ENCODE measurements at places on chromosomes 3 and 15.

- no peak for DNase-seq
These were observed 209.0 kb downstream of the DOCK3 start for GRCh38 chr3:50883755-50884154.

DNA sequence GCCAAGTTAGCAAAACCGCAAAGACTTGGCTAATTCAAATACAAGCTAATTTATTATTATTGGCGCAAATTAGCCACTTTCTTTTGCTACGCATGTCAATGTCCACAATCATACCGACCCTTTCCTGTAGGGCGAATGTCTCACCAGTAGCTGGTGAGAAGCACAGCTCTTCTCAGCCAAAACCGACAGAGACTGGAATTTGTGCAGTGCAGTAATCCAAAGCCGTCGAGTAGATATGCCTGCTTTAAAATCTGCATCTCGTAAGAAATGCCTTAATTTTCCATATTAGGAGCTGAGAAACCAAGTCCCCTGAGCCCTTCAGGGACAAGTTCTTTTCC is 614 bp upstream of the MINDY2 start:
- peak; percentile 83 for DNase-seq

GRCh38 chr3:42306499-42306898 is 40.5 kb upstream of the CCK start:
- DNase-seq = no peak

- peak; percentile 34 for DNase-seq
These were observed 45.4 kb downstream of the SSR3 start for GRCh38 chr3:156509189-156510174.

DNA sequence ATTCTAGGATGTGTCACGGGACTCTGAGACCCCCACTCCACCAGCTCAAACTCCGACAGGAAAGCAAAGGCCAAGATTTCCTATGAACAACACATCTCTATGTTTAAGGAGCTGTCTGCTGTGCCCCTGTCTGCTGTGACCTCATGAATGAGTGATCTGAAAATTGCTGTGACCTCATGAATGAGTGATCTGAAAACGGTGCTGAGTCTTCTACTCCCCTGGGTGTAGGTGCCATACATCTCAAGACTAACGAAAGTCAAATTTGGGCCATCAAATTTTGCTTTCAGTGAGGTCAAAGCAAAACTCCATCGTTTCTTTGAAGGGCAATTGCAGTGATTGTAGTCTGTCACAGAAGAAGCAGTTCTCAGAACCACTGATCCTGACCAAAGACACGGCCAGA is 24.4 kb downstream of the IL5RA start:
- no peak for DNase-seq

DNA sequence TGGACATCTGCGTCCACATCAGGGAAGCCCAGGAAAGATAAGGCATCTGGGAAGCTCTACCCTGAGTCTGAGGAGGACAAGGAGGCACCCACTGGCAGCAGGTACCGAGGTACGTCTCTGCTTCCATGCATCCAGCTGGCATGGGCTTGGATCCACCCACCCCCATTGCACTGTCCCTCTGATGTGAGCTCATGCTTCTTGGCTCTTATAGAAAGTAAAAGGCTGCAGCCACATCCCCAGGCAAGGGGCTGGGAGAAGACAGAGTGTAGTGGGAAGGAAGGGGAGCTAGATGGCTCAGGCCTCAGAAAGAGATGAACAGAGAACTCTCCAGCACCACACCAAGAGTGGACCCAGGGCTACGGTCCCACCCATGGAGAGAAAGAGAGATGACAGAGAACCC is 18.2 kb downstream of the PTH1R start:
- DNase-seq = no peak

DNA sequence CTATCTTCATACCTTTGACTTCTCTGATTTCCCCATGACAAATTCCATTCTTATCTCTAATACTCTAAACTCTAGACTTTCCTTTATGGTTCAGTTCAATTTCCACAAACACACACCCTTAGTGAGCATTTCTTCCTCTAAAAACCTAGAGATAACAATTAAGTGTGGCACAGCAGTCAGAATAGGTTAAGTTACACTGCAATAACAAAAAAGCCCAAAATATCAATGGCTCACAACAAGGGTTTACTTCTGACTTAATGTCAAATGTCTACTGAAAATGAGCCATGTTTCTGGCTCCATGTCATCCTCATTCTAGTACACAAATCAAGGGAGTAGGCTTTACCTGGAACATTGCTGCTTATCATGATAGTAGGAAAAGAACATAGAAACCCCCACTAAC is 123.8 kb downstream of the TAFA4 start:
- DNase-seq = no peak

DNA sequence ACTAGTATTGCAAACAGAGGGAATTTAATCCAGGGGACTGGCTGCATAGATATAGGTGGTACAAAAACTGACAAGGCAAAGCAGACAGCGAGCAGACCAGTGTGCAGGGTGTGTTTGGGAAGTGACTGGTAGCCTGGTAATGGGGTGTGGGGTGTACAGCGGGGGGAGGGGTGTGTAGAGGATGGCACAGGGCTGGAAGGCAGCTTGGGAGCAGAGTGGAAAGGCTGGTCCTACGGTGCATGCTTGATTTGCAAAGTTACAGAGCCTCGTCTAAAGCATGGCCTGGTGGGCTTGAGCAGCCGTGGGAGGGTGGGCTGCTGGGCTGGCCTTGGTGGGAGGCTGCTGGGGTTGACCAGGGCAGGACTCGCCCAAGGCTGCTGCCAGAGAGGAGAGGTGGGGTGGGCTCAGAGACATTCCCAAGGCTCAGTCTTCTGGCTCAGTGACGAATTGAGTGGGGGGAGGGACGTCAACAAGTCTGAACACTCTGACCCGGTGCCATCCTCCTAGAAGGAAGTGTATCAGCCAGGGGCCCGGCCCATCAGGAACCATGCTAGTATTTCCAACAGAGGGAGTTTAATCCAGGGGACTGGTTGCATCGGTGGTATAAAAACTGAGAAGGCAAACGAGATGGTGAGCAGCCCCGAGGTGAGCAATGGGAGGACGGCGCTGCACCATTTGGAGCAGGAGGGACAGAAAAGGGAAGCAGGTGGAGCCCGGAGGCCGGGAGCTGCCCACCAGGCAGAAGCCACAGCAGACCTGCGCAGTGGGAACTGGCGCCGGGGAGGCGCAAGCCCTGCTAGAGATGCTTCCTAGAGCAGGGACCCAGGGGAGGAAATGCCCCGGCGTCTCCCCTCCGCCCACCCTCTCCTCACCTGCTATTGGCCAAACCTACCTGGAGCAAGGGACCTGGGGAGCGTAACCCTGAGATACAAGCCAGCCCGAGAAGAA is 29.2 kb downstream of the CPN2 start:
- no peak for DNase-seq

DNA sequence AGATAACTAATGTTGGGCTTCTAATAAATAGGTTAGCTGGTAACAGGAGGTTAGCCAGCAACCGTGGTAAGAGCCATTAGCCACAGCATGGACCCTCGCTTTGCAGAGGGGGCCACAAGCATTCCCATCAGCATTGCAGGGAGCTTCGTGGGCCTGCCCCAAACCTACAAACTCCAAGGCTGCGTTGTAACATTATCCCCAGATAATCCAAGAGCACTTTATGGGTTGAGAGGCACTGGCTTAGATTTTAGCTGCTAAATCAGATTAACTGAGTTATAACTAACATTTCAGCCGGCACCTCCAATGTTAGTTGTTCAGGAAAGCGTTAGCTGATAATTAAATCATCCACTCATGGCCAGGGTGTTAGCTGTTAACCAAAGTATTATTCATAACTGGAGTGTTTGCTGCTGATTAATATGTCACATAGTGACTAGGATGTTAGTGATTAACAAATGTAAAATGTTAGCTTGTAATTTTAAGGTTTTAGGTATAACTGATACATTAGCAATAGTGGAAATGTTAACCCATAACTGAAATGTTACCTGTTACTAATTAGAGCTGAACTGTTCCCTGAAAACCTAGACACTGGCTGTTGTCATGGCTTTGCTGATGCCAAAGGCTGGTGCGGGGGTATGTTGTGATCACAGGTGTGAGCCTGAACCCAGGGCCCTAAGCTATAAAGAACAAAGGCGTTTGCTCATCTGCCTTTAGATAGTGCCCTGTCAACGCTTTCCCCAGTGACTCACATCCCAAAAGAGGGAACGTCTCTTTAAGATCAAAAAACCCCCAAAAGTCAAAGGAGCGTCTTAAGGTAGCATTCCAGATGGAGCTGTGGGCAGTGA is 56.2 kb downstream of the SLC6A6 start:
- DNase-seq = no peak
